ENCODE measurements at places on chromosomes 1 and 21.
A peak's percentile ranks its signal among the peaks of the same experiment; 100 is the strongest.

GRCh38 chr1:12336413-12336812, 106.6 kb downstream of the VPS13D start:
- DNase-seq: no peak

DNA sequence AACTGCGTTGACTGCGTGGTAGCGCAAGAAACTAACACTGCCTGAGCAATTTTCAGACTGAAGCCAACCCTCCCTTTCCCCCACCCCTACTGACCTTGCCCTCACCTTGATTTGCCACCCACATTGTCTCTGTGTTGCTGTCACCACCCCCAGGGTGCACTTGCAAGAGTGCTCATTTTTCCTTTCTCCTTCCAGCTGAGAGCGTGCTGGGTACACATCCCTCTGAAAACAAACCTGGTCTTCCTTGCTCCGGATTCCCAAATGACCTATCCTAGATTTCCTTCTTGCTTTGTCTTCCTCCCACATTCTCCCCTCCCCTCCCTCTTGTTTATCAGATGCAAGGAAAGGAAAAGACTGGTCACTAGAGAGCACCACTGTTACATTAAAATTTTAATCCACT, 24.2 kb downstream of the MPZ start:
- DNase-seq: no peak

DNA sequence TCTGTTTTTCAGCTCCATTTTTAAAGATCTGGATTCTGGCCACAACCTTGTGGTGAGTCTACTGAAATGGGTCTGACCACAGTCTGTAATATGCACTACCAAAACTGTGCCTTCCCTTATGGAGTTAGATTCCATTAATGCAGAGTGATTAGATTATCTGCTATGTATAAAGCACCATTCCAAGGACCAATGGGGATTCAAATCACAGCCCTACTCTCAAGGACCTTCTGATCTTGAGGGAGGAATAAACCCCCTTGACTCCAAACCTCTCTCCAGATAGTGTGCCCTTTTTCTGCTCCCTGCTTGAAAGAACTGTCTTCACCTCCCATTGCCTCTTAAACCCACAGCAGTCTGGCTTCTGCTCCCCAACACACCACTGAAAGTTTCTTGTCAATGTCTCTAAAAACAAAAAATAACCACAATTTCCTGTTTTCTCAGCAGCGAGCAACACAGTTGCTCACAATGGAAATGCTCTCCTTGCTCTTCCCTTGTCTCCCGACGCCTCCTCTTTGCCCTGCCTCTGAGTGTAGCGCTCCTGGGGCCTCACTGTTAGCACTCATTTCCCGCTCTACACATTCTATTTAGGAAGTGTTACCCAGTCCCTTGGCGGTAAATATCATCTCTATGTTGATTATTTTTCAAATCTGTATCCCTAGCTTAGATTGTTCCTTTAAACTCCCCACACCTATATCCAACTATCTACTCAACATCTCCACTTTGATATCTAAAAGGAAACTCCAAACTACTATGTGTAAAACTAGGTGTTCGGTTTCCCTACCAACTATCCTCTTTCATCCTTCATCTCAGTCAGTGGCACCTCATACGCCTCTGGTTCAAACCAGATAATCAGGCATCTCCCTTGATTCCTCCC, 13.6 kb downstream of the PCNX2 start:
- DNase-seq: no peak

GRCh38 chr1:18800258-18800657, 59.2 kb downstream of the TAS1R2 start:
- no peak for DNase-seq

GRCh38 chr1:209989525-209989924, 51.5 kb downstream of the SYT14 start:
- peak; percentile 37 for DNase-seq

- DNase-seq: no peak
Measured at GRCh38 chr1:167720965-167721616, 691 bp upstream of the MPZL1 start.

All from NCI-H2081 (cell line).